ENCODE measurements at places on chromosomes 12 and 14.

GRCh38 chr14:35826952-35827416, 846 bp downstream of the BRMS1L start:
- DNase-seq = no peak

- no peak for DNase-seq
Measured at GRCh38 chr12:25573346-25573745, 20.3 kb upstream of the LMNTD1 start.

DNA sequence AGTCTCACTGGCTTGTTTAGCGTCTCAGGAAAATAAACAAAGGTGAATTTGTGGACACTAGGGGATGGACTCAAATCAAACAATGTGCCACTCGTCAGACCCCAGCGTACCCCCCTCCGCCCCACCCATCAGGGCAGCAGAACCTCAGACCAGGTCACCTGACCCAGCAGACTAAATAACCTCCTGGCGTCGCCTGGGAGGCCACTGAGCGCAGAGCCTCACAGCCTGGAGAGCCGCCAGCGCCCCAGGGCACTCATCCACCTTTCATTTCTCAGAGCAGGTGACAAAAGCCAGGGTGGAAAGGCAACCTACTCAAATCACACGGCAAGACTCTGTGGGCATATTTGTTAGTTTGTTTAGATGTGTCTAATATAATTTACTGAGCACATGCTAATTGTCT, 100.9 kb downstream of the DICER1 start:
- DNase-seq = peak; percentile 95

- no peak for DNase-seq
Measured at GRCh38 chr12:124607681-124608425, 40.4 kb upstream of the NCOR2 start.

DNA sequence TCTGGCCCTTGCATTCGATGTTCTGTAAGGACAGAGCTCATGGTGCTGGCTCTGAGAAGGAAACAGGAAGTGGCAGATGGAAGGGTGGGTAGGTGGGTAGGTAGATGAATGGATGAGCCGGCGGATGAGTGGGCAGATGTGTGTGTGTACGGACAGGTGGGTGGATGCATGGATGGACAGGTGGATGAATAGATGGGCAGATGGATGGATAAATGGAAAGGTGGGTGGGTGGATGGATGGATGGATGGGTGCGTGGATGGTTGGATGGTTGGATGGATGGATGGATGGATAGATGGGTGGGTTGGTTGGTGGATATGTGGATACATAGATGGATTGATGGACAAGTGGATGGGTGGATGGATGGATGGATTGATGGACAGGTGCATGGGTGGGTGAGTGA, 27.6 kb upstream of the PPP1R13B start:
- DNase-seq = no peak

- no peak for DNase-seq
Measured at GRCh38 chr12:14273913-14274311, 91.6 kb upstream of the ATF7IP start.

GRCh38 chr14:76924371-76925096, 98.3 kb downstream of the LRRC74A start:
- DNase-seq = peak; percentile 96

- DNase-seq = peak; percentile 89
Measured at GRCh38 chr12:109462868-109463692, 14.0 kb downstream of the KCTD10 start.

- DNase-seq = peak; percentile 39
Measured at GRCh38 chr12:122067966-122068365, 10.6 kb upstream of the MLXIP start.

DNA sequence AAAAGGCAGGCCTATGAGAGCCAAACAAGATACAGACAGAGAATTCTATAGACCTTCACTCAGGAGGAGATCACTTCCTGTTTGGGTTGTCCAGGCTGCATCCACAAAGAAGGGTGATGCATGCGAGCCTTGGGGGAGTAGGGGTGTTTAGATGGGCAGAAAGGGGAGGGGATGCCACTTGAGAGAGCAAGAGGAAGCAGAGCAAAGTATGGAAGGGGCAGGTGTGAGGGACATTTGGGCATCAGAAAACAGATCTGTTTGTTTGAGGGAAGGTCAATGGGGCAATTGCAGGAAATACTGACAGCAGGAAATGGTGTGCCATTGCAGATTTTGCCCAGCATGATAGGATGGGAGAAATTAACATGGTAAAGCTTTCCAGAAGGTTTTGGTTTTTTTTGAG, 146.4 kb upstream of the FOXN3 start:
- no peak for DNase-seq

- DNase-seq = peak; percentile 86
Measured at GRCh38 chr12:13973996-13974395, 7.4 kb downstream of the GRIN2B start.

DNA sequence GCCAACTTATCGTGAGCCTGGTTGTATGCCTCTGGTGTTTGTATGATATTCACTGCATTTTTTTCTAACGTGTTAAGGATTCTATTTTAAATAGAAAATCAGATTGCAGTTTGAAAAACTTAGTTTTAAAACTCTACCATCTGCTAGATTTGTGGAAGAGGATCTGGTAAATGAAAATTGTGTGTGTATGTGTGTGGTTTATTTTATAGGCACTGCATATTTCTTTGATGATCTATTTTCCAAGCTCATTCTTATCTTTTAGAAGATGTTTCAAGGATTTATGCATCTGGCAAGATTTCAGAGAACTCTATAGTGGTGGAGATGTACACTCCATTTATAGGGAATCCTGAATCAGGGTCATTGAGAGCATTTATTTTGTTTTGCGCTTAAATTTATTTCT, 69.8 kb downstream of the HMGA2 start:
- DNase-seq = no peak

- no peak for DNase-seq
Measured at GRCh38 chr12:4828176-4828575, 81.5 kb upstream of the KCNA1 start.

DNA sequence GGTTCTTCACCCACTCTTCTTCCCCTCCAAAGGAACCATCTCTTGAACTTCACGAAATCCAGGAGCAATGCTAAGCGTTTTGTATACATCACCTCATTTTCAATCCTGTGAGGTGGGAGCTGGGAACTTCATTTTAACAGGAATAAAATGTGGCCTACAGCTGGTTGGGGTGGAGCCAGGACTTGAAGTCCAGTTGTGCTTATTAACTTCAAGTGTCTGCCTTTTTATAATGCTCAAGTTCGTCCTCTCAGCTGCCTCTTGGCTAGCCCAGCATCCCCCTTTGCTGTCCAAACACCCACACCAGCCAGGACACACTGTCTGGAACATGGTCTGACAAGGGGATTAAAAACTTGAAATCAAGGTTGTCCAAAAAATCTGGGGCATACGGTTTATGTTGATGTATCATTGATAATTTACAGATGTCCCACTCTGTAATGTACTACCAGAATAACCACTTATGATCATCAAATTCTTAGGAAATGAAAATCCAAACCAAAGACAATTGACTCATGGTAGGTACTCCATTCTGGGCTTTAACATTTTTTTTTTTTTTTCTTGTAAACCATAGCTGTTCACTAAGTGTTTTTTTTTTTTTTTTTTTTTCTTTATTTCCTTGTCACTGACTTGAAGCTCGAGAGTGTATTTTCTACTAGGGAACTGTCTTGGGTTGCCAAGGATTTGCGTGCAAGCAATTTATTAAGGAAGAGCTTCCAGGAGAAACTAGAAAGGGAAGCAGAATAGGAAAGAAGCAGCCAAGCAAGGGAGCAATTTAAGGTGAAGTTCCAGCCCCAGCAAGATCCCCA, 252.3 kb downstream of the EFCAB11 start:
- DNase-seq = peak; percentile 88

DNA sequence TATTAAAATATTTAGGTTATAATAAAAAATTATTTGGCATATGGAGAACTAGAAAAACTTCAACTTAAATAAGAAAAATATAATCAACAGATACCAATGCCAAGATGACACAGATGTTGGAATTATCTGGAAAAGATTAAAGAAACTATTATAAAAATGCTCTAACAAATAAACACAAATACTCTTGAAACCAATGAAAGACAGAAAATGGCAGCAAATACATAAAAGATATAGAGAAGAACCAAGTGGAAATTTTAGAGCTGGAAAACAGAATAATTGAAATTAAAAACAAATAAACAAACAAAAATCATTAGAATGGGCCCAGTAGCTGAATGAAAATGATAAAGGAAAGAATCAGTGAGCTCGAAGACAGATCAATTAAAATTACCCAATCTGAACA, 5.1 kb upstream of the NELL2 start:
- no peak for DNase-seq

DNA sequence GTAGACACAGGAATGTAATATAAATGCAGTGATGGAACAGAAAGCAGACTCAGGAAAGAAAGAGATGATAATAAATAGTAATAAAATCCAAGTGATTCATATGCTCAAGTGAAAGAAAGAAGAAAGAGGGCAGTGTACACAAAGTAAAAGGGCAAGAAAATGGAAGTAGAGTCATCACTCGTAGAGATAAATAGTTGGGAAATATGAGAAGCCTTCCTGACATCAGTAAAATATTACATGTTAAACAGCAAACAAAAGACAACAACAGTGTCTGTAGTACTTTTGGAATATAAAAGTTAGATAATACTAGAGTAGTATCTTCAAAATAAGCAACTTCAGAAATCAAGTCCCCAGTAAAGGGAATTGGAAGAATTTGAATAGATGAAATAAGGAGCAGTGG, 412.3 kb downstream of the RAD51B start:
- no peak for DNase-seq

DNA sequence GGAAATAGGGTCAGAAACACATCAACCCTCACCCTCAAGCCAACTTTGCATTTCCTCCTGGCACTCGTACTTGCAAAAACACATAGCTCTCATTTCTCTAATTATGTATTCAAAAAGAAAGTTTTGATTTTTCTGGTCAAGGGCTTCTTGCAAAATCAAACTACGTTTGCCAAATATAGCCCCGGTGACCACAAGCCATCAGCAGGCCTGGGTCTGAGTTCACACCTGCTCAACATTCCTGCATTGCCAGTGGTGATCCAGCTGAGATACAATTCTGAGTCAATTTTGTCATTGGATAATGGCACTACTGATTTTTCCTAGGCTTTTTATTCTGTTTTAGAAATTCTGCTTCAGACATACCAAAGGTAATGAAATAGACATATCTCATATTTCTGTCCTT, 10.7 kb upstream of the BHLHE41 start:
- no peak for DNase-seq

GRCh38 chr14:21107283-21107800, 6.5 kb downstream of the TMEM253 start:
- DNase-seq = no peak

Data from DMS79 treated with DMSO at 0.1 percent for 48 hours (cell line).